ENCODE measurements at places on chromosomes 5 and 9.

DNA sequence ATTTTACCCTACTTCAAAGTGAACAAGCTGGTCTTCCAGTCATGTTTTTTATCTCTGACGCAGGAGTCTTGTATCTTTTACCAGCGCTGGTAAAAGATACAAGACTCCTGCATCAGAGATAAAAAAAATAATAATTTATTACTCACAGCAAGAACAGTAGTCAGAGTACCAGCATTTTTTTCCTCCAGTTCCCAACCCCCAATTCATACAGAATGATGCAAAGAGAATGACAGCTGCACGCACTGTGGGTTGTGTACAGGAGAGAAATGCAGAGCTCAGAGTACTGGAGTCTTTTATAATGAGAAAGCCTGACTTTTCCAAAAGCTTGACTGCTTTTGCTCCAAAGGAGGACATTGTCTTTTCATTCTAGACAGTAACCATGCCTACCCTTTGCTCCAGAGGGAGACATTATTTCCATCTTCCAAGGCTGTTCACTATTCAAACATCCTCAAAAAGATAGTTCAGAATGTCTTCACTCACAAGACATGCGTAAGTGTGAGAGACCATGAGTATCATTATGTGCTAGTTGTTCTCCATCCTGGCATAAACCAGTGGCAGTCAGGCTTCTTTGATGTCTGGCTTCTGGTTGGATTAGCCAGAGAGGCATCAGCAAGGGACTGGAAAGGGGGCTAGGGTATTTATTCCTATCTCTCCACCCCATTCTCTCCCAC is 14.3 kb upstream of the RANBP6 start:
- no peak for DNase-seq

DNA sequence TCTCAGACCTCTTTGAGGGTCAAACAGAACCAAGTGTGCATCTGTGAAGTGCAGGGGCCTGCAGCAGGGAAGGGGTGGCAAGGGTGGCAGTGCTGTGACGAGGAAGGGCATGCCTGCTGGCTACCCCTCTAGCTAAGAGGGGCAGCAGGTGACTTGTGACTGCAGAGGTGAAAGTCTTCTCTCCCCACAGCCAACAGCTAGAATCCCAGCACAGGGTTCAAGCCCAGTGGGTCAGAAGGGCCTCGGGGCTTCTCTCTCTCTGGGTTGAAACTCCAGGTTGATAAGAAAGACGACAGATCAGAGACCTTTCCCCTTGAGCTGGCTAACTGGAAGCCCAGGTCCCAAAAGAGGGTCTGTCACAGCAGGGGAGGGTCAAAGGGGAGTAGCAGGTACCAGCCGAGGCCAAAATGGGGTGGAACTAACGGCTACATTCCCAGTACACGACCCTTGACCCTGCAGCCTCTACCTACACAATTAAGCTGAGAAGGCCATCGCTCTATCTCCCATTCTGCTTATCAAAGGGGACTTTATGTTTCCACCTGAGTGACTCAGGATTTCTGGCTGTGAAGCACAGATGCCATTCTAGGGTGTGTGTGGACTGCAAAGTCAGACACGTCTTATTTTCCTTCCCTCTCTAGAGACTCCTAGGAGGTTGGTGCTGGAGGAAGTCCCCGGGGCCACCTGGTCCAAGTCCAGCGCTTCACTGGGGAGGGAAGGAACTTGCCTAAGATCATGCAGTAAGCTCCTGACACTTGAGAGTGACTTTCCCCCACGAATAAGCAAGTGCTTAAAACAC is 14.6 kb downstream of the ANKS6 start:
- no peak for DNase-seq

DNA sequence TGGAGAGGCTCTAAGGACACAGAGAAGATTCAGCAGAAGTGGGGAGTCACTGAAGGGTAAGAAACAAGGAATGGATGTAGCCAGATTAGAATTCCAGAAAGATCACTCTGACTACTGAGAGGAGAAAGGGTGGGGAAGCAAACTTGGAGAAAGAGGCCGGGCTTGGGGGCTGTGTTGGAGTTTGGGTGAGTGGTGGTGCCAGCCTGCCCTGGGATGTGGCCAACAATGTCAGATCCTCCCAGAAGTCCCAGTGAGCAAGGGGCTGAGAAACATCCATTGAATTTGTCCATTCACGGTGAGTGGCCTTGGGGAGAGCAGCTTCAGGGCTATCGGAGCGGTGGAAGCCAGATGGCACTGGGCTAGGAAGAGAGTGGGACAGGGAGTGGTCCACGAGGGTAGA is 60.4 kb downstream of the COL15A1 start:
- DNase-seq, result no peak

- no peak for DNase-seq
Measured at GRCh38 chr5:139402561-139403158, 1.2 kb downstream of the SPATA24 start.

DNA sequence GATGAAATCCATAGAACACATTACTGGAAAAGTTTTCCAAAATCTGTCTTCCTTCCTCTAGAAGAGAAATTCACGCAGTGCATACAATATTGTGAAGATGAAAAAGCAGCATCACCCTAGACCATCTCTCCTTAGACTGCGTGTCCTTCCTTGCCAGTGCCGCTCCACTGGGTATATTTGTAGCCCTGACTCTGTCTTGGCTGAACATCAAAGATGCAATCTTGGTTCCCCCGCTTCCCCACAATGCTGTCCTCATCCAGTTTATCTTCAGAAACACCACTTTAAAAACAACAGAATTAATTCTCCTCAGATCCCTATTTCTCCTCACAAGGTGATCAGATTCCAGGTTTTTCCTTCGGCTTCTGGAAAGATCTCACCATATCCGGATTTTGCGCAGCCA is 53.9 kb downstream of the ROR2 start:
- DNase-seq, result no peak

GRCh38 chr5:140282266-140282665 is 20.6 kb downstream of the PFDN1 start:
- no peak for DNase-seq

DNA sequence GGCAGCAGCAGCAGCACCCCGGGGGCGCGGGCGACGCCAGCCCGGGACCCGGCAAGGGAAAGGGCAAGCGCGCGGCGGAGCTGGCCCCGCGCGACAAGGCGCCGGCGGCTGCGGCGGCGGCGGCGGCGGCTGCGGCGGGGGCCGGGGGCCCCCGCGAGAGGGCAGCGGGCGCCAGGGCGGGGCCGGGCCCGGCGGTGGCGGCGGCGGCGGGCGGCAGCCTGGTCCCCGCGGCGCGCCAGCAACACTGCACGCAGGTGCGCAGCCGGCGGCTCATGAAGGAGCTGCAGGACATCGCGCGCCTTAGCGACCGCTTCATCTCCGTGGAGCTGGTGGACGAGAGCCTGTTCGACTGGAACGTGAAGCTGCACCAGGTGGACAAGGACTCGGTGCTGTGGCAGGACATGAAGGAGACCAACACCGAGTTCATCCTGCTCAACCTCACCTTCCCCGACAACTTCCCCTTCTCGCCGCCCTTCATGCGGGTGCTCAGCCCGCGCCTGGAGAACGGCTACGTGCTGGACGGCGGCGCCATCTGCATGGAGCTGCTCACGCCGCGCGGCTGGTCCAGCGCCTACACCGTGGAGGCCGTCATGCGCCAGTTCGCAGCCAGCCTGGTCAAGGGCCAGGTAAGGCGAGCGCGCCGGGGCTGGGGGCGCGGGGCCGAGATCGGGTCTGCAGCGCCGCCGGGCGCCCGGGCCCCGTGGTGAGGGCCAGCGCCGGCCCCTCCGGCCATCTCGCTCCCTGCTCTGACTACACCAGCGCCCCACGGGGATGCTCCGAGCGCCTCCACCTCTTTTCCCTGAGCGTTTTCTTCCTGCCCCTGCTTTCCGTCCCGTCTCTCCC is at the start of gene UBE2QL1:
UBE2QL1 (plus strand) TSS at position 238 of the 843 bp plus-strand sequence; CDS start at position 273, 35 bp downstream.
- DNase-seq, result no peak

DNA sequence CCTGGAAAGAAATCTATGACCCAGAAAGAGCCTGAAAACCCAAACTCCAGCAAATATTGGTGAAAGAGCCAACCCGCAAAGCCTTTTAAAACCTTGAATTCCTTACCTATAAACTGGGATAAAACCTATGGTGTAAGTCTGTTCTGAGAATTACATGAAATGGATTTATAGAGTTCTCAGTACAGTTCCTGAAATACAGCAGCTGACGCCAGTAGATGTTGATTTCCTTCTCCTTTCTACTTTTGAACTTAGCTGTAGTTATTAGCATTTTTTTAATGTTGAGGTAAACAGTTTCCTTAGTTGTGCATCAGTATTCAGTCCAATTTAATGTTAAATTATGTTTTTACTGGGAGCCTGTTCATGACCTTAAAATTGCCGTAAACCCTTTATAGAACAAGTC is 3.7 kb downstream of the SPIN1 start:
- DNase-seq, result no peak
